ENCODE measurements at places on chromosomes 2 and 18. TPM values are rescaled to one million over a fixed set of nuclear protein-coding genes. Genes with fewer than 3 reads are reported as not detected.

CMPK2 gene
- 3.6 TPM for total RNA-seq

MC4R gene
- total RNA-seq, result not detected

ERMN gene
- not detected for total RNA-seq

CYP1B1 gene
- total RNA-seq, result 42.7 TPM

TRIB2 gene
- 226 TPM for total RNA-seq

GNAL gene
- 6.7 TPM for total RNA-seq

DYNAP gene
- not detected for total RNA-seq

C2orf80 gene
- not detected for total RNA-seq

ASB18 gene
- total RNA-seq, result not detected

C1GALT1C1L gene
- total RNA-seq, result not detected

IL1F10 gene
- total RNA-seq, result not detected

TXNL1 gene
- total RNA-seq, result 27.9 TPM

DNA sequence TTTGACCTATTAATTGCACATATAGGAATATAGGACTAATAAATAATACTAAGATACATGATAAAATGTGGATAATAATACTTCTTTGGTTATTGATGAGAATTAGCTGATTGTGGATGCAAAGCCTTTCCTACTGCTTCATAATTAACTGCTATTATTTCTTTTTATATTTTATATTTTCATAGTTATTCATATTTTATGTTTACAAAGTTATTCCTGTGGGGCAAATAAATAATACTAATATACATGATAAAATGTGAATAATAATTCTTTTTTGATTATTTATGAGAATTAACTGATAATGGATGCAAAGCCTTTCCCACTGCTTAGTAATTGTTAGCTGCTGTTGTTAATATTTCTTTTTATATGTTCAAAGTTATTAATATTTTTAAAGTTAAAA lies 146.7 kb downstream of the EHBP1 start:
- no peak for DNase-seq
- H3K27me3 ChIP-seq, result no peaks in the 10 kb centered on the region
- no peak overlapping the region for H3K27ac ChIP-seq
- no peak overlapping the region for H3K4me3 ChIP-seq
- H3K4me1 ChIP-seq, result no peaks in the 10 kb centered on the region

DNA sequence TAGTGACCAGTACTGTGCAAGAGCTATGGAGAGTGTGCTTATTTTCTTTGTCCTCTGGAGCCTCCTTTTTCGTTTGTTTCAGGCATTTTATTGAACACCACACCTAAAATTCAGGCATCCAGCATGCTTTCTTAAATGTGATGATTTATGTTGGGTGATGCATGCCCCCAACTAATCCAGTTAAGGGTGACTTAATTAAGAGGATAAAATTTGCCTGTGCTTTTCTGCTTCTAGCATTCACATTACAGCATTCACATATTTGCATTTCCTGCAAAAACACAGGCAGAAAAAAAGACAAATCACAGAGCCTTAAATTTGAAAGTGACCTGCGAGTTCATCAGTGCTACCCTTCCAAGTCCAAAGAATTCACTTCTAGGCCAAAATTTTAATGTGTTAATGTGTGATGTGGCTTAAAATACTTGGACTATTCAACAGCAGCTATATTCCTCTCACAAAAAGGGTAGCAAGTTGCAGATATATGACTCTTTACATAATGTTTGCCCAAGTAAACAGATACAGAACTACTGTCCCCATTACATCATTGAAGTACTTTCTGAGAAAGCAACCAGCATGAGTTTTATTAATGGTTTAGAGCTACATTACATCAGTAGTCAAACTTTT lies 286.5 kb downstream of the THSD7B start:
- H3K4me1 ChIP-seq, result no peaks in the 10 kb centered on the region
- H3K27ac ChIP-seq, result no peak overlapping the region
- no peak overlapping the region for H3K4me3 ChIP-seq
- H3K36me3 ChIP-seq, result no peaks in the 10 kb centered on the region
- no peak for DNase-seq

DNA sequence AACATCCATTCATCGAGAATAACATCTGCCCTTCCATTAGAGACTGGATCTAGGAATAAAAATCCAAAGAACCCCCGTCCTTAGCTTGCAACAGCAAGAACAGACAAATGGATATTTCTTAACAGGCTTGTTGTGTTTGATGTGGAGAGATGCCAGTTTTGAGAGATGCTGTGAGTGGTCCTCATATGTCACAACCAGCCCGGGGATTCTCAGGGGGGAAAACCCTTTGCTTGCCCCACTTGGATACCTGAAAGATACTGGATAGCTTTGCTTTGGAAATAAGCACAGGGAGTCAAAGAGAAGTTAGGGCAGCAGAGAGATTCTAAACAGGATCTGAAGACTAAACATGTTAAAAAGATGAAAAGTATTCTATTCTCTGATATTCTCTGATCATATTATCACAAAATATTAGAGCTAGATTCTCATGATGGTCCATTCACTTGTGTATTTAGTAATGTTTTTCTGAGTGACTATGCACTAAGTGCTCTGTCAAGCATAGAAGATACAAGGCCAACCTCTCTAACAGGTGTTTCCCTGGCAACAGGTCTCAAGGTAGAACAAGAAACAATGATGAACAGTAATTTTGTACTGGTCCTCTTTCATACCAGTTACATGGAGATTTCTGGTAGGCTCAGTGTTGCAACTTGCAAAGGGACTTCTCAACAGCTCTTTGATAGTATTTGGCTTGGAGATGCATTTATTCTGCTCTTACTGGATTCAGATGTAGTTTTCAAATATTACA lies 348.2 kb downstream of the MYCN start:
- no peaks in the 10 kb centered on the region for H3K4me1 ChIP-seq
- H3K27me3 ChIP-seq, result no peaks in the 10 kb centered on the region
- no peak for DNase-seq

DNA sequence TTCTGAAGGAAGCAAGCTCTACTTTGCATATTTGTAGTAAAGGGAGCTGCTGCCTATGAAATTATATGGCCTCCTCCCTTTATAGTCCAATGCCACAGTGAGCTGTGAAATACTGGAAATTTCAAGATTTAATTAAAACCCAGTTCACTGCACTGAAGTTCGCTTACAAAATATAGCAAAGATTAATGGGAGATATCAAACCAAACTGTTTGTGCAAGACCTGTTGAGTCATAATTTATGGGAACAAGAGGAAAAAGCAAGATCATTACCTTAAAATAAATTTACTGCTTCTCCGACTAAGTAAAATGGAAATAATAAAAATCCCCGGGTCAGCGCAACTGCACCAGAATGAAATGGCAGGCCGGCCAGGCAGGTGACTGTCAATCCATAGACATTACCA lies 215.5 kb upstream of the RAB6C start:
- no peaks in the 10 kb centered on the region for H3K4me1 ChIP-seq
- DNase-seq, result no peak
- H3K27me3 ChIP-seq, result peaks cover 3% of the 10 kb centered on the region
- no peak overlapping the region for H3K4me3 ChIP-seq

- no peaks in the 10 kb centered on the region for H3K27me3 ChIP-seq
- H3K27ac ChIP-seq, result no peak overlapping the region
- H3K4me1 ChIP-seq, result no peaks in the 10 kb centered on the region
- peaks cover 4% of the 10 kb centered on the region for H3K36me3 ChIP-seq
- H3K4me3 ChIP-seq, result no peak overlapping the region
- DNase-seq, result no peak
Measured at GRCh38 chr2:53660886-53661285, 106.7 kb upstream of the CHAC2 start.

DNA sequence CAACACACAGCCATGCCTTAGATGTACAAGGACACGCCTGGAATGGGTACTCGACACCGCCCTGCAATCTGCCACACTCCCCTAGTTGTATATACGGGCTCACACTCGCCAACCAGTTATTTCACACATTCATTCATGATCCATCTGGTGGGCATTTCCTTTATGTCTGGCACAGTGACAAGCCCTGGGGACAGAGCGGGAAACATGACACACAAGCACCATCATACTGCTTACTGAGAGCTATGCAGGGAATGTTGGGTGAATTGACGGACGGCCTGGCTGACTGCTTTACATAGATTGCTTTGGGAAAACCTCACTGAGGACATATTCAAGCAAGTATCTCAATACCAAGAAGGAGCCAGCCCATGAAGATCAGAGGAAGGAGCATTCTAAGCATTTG lies 448.0 kb upstream of the SPRED2 start:
- no peaks in the 10 kb centered on the region for H3K27me3 ChIP-seq
- DNase-seq, result no peak
- H3K27ac ChIP-seq, result no peak overlapping the region
- no peak overlapping the region for H3K4me3 ChIP-seq

GRCh38 chr2:137178951-137179377 lies 413.6 kb downstream of the THSD7B start:
- no peaks in the 10 kb centered on the region for H3K4me1 ChIP-seq
- no peak for DNase-seq
- no peaks in the 10 kb centered on the region for H3K36me3 ChIP-seq
- no peaks in the 10 kb centered on the region for H3K27me3 ChIP-seq

DNA sequence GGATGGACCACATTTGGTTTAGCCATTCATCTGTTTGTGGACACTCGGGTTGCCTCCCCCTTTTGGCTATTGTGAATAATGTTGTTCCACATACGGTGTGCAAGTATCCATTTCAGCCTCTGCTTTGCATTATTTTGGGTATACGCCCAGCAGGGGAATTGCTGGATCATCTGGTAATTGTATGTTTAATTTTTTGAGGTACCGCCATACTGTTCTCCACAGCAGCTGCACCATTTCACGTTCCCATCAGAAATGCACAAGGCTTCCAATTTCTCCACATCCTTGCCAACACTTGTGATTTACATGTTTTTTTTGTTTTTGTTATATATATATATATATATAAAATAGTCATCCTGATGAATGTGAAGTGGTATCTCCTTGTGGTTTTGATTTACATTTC lies 54.6 kb upstream of the TWIST2 start:
- no peaks in the 10 kb centered on the region for H3K4me1 ChIP-seq
- no peaks in the 10 kb centered on the region for H3K27me3 ChIP-seq
- no peaks in the 10 kb centered on the region for H3K36me3 ChIP-seq
- H3K27ac ChIP-seq, result no peak overlapping the region
- no peak overlapping the region for H3K4me3 ChIP-seq

DNA sequence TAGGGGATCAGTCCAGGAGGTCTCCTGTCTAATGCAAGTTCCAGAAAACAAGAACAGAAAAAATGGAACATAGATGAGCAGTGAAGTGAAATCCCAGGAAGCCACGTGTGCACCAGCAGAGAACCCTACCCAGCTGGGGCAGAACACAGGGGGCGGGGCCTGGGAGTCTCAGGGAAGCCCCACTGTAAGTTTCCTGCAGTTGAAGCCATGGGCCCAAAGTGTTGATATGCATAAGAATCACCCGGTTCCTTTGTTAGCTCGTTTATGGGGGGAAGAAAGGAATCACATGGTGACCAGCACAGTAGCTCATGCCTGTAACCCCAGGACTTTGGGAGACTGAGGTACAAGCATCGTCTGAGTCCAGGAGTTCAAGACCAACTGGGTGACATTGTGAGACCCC lies 131.3 kb downstream of the INO80D start:
- no peaks in the 10 kb centered on the region for H3K27me3 ChIP-seq
- H3K4me1 ChIP-seq, result no peaks in the 10 kb centered on the region
- H3K4me3 ChIP-seq, result no peak overlapping the region

- H3K27ac ChIP-seq, result no peak overlapping the region
- no peaks in the 10 kb centered on the region for H3K27me3 ChIP-seq
- H3K36me3 ChIP-seq, result no peaks in the 10 kb centered on the region
- DNase-seq, result no peak
- no peaks in the 10 kb centered on the region for H3K4me1 ChIP-seq
Measured at GRCh38 chr2:199749571-199749970, 101.4 kb downstream of the FTCDNL1 start.

GRCh38 chr2:42249284-42249683 lies 80.1 kb downstream of the EML4 start:
- peaks cover 16% of the 10 kb centered on the region for H3K36me3 ChIP-seq
- DNase-seq, result no peak
- peak overlapping the region; percentile 44 for H3K27ac ChIP-seq
- peaks cover 10% of the 10 kb centered on the region for H3K4me1 ChIP-seq

DNA sequence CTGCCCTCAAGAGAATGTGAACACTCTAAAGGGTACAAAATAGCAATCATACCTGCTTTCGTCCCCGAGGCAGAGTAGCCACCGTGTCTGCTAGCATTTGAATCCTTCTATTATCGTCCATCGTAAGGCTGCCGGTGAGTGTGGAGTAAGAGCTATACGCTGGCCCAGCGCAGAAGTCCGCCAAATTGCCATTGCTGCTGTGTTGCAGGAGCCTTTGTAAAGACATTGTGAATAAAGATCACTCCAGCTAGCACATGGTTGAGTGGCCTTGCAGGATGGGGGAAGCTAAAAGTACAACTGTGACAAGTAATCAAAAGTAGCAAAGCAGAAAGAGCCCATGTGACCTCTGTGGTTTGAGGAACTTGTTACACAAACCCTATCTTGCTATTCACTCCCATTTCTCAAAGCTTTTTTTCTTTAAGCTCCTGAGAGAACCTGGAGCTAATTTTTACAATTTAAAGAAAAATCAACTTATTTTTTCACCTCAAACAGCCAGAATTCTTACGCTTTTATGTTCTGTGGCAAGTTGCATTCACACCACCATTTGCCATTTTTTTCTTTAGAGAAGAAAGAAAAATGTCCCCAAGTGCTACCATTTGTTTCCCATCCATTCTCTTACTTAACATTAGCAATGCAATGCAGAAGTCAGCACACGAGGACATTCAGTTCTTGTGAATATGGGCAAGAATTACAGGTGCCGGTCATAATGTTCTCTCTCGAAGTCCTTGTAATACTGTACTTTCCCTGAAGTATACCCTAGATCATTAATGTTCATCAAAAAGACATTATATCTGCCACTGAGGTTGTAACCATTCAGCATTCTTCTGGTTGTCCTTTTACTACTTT lies at the start of gene CYTIP:
CYTIP (minus strand) TSS at position 295 of the 846 bp plus-strand sequence; CDS start at position 226, 69 bp downstream.
- H3K4me1 ChIP-seq, result peaks cover 46% of the 10 kb centered on the region
- H3K4me3 ChIP-seq, result peak within 1 kb of the TSS; percentile 50
- H3K36me3 ChIP-seq, result no peaks in the 10 kb centered on the region
- peak; percentile 57 for DNase-seq

DNA sequence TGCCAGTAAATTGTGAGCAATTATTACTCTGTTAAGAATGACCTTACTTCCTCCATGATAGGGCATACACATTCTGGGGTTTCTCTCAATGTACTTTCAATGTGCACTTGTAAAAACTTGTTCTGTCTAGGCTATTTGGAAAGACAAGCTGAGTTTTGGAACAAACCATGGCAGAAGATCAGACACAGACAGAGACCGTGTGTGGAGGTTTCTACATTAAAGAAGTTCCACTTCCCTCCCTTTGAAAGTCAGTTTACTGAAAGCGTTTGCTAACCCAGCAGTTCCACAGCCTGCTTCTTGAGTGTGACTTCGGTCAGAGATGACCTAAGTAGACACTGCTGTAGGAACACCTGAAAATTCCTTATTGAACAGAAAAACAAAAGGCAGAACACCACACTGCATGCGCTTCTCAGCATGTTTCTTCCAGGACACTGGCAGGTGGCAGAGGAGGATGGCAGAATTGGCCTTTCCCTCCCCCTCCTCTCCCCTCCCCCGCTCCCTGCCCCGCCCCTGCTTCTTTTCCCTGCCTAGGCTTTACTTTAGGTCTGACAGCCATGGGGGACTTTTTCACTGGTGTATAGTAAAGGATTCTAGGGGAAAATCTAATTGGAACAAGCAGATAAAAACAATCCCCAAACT lies 109.8 kb downstream of the NOL10 start:
- H3K4me3 ChIP-seq, result no peak overlapping the region
- H3K27me3 ChIP-seq, result no peaks in the 10 kb centered on the region
- no peak for DNase-seq
- H3K36me3 ChIP-seq, result peaks cover 7% of the 10 kb centered on the region
- no peak overlapping the region for H3K27ac ChIP-seq
- H3K4me1 ChIP-seq, result no peaks in the 10 kb centered on the region

GRCh38 chr18:13452388-13452811 lies 233.8 kb downstream of the LDLRAD4 start:
- H3K36me3 ChIP-seq, result no peaks in the 10 kb centered on the region
- no peaks in the 10 kb centered on the region for H3K4me1 ChIP-seq
- H3K27me3 ChIP-seq, result no peaks in the 10 kb centered on the region
- H3K27ac ChIP-seq, result no peak overlapping the region
- DNase-seq, result peak; percentile 10

Data from stomach (tissue), 19 donors.